ENCODE measurements at places on chromosomes 7 and 10.

DNA sequence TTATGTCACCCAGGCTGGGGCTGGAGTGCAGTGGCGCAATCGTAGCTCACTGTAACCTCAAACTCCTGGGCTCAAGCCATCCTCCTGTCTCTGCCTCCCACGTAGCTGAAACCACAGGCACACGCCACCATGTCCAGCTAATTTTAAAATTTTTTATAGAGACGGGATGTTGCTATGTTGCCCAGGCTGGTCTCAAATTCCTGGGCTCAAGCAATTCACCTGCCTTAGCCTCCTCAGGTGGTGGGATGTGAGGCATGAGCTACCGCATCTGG lies 123.2 kb upstream of the PARD3 start:
- DNase-seq = no peak

DNA sequence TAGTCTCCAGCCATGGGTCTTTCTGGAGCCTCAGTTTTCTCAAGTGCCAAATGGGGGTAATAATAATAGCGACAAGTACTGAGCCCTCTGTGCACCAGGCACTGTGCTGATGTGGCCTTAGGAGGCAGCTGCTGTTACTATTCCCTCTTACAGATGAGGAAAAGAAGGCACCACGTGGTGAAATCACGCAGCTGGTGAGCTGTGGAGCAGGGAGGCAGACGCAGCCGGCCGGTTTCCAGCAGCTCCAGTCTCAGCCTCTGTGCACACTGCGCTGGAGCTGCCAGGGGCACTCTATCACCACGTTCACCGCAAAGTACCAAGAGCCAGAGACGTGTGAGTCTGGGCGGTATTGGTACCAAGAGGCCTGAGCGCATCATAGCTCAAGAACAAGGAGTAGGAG lies 9.6 kb downstream of the PYROXD2 start:
- DNase-seq = no peak

DNA sequence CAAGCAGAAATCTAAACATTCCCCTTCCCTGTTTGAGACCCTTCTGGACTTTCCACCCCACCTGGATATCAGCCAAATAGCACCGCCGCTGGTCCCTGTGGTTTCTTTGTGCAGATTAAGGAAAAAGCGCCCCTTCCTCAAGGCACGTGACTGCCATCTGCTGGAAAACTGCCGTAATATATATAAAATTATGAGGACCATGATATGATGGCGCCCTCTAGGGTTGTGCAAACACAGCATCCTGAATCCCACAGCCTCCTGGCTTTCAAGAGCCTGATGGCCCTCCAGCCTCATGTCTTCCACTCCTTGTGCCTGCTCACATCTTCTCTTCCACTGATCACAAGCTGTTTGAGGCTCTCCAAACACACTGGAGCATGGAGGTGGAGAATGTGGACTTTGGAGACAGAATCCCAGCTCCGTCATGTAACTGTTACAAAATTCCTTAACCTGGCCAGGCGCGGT lies 121.3 kb downstream of the MYL10 start:
- no peak for DNase-seq

GRCh38 chr7:23530405-23530804 lies 1.4 kb downstream of the TRA2A start:
- no peak for DNase-seq

DNA sequence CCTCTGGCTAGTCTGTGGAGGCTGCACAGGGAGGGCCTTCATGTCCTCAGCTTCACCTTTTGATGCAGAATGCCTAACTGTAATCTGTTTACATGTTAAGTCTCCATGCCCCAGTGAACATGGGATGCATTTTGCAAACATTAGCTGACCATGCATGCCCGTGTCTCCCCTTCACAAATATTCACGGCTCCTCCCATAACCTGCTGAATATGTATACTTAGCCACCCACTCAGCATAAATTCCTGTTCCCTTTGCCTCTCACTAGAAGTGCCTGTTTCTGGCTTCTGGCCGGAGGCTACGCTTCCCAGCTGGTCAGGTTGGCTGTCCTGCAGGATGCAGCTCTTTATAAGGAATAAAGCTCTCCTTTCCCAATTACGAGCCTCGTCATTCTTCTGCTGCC lies 552.7 kb downstream of the DNAJB6 start:
- no peak for DNase-seq

DNA sequence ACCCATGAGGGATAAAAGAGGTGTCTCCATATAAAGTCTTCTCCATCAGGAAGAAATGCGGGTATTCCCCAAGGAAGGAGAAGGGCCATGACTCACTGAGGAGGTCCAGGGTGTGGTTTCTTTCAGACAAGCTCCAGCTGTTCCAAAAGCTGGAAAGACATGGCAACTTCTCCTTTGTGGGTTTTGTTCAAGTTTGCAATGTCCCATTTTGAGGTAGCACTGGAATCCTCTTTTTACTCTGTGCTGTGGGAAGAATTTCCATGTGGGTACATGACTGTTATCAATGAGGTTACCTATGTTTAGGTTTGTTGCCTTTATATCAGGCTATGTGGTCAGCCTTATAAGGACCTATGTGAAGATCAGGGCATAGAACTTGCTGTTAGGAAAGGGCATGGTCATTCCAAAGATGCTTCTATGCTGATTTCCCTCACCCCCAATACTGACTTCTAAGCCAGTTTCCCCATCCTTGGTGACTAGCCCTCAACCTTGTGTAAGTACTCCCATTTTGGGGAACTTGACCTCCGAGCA lies 697.5 kb downstream of the INHBA start:
- DNase-seq = no peak

DNA sequence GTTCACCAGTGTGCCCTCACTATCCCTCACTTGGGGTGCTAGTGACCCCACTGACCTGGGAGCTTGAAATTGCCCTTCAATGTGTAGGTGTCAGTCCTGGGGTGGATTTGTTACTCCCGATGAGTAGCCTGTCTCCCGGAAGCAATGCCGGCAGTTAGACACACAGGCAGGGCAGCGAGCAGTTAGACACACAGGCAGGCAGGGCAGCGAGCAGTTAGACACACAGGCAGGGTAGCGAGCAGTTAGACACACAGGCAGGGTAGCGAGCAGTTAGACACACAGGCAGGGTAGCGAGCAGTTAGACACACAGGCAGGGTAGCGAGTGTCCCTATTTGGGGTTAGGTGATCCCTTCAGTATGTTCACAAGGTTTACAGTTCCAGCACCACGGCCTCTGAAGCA lies 44.0 kb downstream of the VWA2 start:
- DNase-seq = no peak

GRCh38 chr10:73117976-73118743 lies 7.9 kb downstream of the NUDT13 start:
- no peak for DNase-seq

- no peak for DNase-seq
These were observed 8.1 kb downstream of the CCDC6 start for GRCh38 chr10:59898125-59898835.

DNA sequence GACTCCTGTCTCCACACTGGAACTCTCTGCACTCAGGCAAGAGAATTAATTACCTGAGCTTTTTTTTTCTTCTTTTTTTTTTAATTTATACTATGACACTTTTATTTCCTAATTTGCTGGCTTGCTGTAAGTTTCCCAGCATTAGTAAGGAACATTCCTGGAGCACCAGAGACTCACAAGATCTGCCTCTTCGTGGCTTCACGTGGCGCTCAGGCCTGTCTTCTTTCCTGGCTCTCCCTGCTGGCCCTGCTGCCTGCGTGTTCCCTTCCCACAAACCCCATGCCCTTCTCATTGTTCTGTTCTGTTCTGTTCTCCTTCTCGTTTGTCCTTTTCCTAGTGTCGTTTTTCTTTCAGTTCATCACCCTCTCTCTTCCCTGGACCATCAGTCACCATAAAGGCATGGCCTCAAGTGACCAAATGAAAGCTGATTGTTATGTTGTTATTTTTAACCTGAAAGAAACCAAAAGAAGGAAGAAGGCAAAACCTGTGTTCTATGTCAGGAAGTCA lies 591.6 kb upstream of the PFKP start:
- DNase-seq = no peak

GRCh38 chr10:100998991-100999741 lies 442 bp upstream of the LZTS2 start:
- peak; percentile 75 for DNase-seq

DNA sequence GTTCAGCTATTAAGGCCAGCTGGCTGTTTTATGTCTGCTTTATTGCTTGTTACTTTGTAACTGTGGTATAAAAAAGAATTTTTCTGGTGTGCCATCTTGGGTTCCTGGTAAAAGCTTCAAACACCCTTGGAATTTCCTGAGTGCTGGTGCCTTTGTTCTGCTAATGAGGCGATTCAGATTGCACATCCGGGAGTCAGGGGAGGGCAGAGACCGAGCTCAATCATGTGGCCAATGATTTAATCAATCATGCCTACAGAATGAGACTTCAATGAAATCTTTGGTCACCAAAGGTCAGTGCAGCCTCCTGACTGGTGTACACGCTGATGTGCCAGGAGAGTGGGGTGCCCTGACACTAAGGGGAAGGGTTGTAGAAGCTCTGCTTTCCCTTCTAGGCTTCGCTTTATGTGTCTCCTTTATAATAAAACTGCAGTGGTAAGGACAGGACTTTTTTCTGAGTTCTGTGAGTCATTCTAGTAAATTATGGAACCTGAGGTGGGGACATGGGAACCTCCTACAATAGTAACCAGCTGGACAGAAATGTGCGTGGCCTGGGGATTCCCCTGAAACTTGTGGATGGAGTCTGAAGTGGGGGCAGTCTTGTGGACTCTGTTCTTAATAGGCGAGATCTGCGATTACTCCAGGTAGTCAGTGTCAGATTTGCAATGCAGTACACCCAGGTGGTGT lies 69.4 kb upstream of the OGDHL start:
- DNase-seq = no peak

GRCh38 chr10:3312403-3312940 lies 139.9 kb upstream of the PITRM1 start:
- no peak for DNase-seq

- DNase-seq = no peak
These were observed 54.8 kb upstream of the AGBL3 start for GRCh38 chr7:134931487-134931886.

GRCh38 chr7:51589111-51589510 lies 272.5 kb upstream of the COBL start:
- no peak for DNase-seq

- DNase-seq = no peak
These were observed 1.1 kb downstream of the ZYX start for GRCh38 chr7:143382126-143382790.

DNA sequence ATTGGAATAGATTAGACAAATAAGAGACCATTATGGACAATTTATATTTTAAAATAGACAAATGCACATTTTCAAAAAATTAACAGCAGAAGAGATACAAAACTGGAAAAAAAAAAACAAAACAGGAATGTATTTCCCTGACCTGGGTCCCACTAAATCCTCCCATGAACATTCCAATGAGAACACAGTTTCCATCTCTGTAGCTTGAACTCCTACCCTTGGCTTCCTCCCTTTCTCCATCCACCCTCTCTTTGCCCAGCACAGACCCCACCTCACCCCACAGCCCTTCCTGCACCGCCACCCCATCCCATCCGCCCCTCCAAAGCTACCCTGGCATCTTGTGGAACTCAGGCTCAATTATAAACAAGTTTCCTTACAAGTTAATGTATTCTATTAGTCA lies 71.2 kb upstream of the MPP7 start:
- no peak for DNase-seq

- no peak for DNase-seq
These were observed 119.2 kb downstream of the TMEM178B start for GRCh38 chr7:141193066-141193465.

DNA sequence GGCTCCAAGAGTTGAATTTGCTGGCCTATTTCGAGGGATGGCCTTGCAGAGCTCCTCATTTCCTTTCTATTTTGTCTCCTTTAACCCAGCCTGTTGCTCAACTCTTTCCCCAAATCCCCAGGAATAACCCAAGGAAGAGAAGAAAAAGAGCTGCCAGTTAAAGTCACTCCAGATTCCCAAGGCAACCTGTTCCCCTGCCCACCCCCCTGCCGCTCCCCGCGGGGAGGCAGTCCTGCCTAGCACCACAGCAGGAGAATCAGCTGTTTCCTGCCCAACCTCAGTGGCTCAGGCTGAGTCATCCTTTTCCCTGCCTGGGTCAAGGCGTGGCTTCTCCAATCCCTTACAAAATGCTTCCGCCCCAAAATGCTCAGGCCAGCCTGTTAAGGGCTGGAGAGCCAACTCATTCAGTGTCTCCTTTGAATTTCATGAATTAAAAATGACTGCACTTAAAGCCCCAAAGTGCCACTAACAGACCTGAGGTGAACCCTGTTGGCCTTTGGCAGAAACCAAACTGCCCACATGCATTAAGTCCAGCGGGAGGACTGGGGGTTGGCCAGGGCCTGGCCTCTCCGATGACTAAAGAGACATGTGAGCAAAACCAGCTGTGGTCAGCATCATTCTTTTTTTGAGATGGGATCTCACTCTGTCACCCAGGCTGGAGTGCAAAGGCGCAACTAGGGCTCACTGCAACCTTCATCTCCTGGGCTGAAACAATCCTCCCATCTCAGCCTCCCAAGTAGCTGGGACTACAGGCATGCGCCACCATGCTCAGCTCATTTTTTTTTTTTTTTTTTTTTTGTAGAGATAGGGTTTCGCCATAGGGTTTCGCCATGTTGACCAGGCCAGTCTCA lies 83.2 kb upstream of the KIF5B start:
- DNase-seq = no peak

- no peak for DNase-seq
These were observed 209.1 kb downstream of the PHF14 start for GRCh38 chr7:11182736-11183135.

DNA sequence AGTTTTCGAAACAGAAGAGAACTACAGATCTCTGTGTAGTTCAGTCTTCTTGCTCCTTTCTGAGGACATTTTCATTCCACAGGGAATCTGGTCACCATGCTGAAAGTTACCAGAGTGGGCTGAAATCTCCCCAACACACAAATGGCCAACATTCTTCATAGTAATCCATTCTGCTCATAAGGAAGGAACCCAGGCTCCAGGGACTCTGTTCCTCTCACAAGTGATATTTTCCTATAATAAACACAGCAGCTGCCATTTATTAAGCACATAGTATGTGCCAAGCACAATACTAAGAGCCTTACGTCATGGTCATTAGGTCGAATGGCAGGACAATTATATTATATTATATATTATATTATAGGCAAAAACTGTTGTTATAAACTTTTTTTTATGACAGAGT lies 109.8 kb downstream of the RAB11FIP2 start:
- DNase-seq = no peak

DNA sequence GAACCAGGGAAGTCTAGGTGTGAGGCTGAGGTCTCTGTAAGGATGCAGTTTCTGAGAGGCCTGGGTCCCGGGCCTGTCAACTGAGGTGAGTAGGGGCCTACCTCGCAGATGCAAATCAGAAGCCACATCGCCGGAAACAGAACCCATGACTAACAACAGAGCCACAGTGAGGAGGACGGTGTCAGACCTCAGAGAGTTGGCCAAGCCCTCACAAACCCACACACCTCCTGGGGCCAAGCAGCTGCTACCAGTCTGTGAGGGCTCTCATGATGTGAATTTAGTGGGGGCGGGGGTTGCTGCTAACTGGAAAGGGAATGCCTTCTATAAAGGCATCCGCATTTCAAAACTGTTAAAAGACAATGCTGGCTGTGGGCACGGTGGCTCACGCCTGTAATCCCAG lies 103.0 kb downstream of the COBL start:
- DNase-seq = no peak

- DNase-seq = no peak
These were observed 43.1 kb downstream of the JAZF1 start for GRCh38 chr7:28137463-28137862.
